ENCODE measurements at places on chromosomes 4 and X. TPM values are rescaled to one million over a fixed set of nuclear protein-coding genes. Genes with fewer than 3 reads are reported as not detected.

RAPGEF2 gene
- 5.3 TPM for polyA plus RNA-seq

EFHC2 gene
- polyA plus RNA-seq = 0.27 TPM

DNA sequence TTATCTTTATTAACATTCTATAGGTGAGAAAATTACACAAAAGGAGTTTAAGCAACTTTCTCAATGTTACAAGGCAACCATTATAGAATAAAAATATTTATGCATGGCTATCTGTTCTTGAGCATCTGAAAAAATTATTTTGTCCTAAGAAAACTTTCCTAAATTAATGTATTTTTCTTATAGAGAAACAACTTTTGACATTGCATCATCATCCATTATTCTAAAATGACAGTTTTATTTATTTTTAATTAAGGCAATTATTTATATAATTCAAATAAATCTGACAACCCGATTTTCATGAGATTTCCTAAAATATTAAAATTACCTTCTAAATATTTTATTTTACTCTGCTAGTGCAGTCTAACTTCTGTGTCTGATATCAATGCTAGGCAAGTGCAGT is 4.8 kb downstream of the BTC start:
- no peak for DNase-seq

FGF5 gene
- polyA plus RNA-seq = 63.7 TPM

NPNT gene
- polyA plus RNA-seq = not detected

GYG2 gene
- 1.2 TPM for polyA plus RNA-seq

VSIG4 gene
- polyA plus RNA-seq = not detected

MAOA gene
- polyA plus RNA-seq = 0.09 TPM

GRCh38 chr4:158912390-158912789 is 143.6 kb downstream of the FNIP2 start:
- peak; percentile 48 for DNase-seq

GRCh38 chr4:925171-925570 is 6.9 kb downstream of the GAK start:
- no peak for DNase-seq

DNA sequence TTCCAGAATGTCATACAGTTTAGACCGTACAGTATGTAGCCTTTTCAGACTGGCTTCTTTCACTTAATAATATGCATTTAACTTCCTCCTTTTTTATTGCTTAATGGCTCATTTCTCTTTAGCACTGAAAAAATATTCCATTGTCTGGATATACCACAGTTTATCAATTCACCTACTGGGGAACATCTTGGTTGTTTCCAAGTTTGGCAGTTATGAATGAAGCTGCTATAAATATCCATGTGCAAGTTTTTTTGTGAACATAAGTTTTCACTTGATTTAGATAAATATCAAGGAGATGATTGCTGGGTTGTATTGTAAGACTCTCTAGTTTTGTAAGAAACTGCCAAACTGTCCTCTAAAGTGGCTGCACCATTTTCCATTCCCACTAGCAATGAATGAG is 375.5 kb downstream of the PCDH18 start:
- no peak for DNase-seq

- DNase-seq = peak; percentile 13
Observed at GRCh38 chr4:161564230-161564834, 599.5 kb downstream of the FSTL5 start.

NRK gene
- polyA plus RNA-seq = not detected

DNA sequence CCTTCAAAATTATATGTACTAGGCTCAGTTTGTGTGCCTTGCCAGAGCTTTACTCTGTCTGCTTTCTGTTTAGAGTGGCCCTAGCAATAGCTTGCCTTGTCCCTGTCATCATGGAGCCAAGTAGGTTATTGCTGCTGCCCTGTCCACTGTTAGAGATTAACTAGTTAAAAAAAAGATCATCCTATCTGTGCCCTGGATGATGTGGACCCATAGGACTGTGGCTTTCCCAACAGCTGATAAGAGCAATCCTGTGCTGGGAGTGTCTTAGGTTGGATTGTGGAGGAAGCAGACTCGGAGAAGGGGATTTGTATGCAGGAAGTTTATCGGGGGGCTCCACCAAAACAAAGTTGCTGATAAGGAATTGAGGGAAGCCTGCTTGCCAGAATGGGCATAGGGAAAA is 23.8 kb downstream of the PPP1R2C start:
- DNase-seq = no peak

DNA sequence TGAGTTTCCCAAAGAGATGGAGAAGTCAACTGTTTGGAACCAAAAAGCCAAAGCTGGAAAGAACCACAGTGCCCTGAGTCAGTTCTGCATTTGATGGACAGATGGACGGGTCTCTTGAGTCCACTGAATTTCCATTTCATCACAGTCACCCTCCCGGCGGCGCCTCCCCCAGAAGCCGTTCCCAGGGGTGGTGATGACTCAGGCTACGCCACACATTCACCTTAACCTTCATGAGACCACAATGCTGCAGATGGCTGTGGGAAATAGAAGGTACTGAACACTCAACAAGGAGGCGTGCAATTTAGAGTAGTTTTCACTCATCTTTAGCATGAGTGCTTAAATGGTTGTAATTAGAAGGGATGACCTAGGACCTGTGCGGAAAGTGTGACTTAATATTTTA is 61.3 kb downstream of the STOX2 start:
- no peak for DNase-seq

USP17L29 gene
- not detected for polyA plus RNA-seq

ASB11 gene
- polyA plus RNA-seq = not detected

- peak; percentile 64 for DNase-seq
Observed at GRCh38 chrX:69137371-69138117, 27.7 kb downstream of the PJA1 start.

DNA sequence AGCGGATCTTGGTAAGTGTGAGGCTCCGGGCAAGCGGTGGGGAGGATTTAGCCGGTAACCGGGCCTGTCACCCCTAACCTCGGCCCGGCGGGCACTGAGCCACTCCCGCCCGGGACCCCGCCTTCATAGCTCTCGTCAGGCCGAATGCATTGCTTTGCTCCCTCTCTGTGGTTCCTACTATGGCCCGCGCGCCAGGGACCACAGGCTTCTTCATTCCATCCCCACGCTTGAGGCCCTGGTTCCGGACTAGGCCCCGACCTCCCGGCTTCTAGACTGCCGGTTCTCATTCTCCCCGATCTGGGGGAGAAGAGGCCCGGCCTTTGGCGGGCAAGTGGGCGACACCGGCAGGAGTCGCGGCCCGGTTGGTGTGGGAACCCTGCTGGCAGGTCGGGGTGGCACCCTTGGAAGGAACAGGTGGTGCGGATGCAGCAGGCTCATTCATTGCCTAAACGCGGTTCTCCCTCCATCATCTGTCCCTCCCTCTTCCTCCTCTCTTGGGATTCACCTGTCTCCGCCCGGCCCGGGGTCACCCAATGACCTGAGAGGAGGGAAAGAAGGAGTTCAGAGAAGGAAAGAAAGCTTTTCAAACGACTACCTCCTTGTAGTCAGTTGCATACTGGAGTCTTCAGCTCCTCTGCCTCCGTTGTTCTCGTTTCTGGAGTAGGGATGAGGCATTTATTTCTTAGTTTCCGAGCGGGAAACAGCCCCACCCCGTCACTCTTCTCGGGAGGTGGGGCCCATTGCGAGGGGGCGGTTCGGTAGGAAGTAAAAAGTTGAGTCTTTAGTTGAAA is at the start of gene NDUFC1:
TSS of gene NDUFC1 (minus strand) at position 657 of the 791 bp plus-strand sequence. CDS start 6,679 bp downstream, outside the sequence.
- DNase-seq = peak; percentile 80

DNA sequence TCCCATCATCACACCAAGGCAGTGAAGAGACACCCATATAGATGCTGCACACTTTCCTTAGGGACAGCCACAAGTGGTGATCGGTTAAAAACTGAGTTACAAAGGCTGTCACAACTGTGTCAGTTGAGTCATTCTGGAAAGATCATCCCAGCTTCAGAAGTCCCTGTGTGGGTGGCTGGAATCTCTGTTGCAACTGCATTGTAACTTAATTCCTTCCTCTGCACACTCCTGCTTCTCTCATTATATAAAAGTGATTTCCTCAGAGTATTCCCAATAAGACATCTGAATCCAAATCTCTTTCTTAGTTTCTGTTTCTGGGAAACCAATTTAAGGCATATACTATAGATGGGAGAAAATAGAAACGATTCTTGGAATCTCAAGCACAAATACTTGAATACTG is 88.1 kb downstream of the FSTL5 start:
- DNase-seq = no peak

STK26 gene
- 1.1 TPM for polyA plus RNA-seq

GRCh38 chr4:85744950-85745349 is 270.0 kb downstream of the ARHGAP24 start:
- DNase-seq = peak; percentile 28

- no peak for DNase-seq
Observed at GRCh38 chrX:21843179-21843578, 3.8 kb downstream of the MBTPS2 start.

AREG gene
- 0.56 TPM for polyA plus RNA-seq

DNA sequence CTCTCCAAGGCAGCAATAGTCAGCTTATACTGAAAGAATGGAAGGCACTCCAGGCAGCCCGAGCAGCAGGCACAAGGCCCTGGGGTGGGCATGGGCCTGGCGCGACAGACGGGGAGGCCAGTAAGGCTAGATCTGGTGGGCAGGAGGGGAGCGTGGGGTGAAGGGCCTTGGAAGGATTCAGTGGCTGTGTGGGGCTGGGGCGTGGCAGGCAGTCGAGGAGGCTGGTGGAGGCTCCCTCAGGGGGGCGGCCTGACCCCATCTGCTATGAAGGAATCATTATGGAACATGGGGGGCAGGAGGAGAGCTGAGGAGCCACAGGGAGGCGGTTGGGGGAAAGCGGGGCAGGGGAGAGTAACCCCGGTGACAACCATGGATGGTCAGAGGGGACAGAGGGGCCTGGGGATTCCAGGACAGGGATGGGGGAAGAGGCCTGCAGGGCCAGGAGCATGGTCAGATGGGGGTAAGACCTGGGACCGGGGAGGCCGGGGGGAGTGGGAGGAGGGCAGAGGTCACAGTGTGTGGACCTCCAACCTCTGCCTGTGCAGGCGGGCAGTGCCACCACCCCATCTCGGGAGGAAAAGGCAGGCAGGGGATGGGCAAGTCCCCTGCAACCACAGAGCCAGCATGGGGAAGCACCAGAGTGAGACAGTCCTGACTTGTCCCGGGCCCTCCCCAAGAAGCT is 70.3 kb downstream of the ACOX3 start:
- DNase-seq = no peak

SRPX gene
- polyA plus RNA-seq = 82.2 TPM

DNA sequence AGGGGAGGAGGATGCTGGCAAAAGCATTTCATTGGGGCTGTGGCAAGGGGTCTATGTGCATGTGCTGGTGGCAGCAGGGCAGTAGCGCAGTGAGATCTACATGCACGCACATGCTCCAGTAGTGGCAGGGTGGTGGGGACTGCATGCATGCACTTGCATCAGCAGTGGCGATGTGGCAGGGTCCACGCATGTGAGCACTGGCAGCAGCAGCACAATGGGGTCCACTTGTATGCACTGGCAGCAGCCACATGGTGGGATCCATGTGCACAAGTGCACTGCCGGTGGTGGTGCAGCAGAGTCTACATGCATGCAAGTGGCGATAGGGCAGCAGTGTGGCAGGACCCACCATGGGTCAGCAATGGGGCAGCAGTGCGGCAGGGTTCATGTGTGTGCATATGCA is 233.1 kb downstream of the THOC2 start:
- no peak for DNase-seq

SORBS2 gene
- 2.3 TPM for polyA plus RNA-seq

DNA sequence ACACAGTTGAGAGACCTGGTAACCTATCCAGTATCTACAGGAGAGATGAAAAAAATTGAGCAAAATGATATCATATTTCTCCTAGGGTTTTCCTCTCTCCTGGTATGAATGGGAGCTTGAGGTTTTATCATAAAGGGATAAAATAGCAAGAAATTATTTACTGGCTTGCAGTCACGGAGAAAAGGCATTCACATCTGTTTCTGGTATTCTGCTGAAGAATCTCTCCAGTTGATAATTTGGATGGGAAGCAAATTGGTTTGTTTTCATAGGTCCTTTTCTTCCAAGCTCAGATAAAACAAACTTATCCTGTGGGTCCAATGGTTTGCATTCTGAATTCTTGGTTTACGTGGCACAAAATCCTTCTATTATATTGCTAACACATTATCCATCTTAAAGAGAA is 83.1 kb upstream of the GYPA start:
- no peak for DNase-seq

DNA sequence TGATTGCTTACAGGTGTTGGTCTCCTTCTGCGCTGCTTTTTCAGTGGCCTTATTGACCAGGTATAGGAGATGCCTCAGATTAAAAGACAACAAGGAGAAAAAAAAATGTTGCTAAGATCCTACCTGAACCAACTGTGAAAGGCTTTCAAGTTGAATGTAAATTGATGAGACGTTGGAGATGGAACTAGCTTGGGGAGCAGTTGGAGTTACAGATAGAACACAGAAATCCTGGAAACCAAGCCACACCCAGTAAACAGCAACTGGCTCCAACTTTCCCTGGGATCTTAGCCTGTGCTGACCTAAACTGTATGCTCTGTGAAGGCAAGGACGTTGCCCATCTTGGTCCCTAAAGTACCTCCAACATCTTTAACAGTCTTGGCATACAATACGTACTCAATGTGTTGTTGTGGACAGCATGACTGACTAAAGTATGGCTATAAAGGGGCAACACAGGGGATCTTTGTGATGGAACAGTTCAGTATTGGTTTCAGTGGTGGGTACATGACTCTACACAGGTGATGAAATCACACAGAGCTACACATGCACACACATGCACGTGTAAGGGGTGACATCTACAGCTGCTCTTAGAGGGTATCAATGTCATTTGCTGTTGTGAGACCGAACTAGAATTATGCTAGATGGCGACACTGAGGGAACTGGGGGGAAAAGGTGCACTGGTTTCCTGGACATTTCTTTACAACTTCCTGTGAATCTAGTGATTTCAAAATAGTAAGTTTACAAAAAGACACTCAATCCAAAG is 22.3 kb downstream of the GAB3 start:
- DNase-seq = no peak

GRCh38 chr4:175129797-175130196 is 211.6 kb downstream of the ADAM29 start:
- DNase-seq = no peak

NLGN3 gene
- polyA plus RNA-seq = 0.34 TPM

GRCh38 chr4:29131304-29131703 is 1588.9 kb upstream of the PCDH7 start:
- no peak for DNase-seq

- DNase-seq = peak; percentile 35
Observed at GRCh38 chrX:43836435-43837184, 45.6 kb downstream of the MAOB start.

- peak; percentile 3 for DNase-seq
Observed at GRCh38 chr4:105598787-105599186, 46.4 kb downstream of the ARHGEF38 start.

GRCh38 chr4:82753725-82754410 is 44.7 kb downstream of the SCD5 start:
- peak; percentile 60 for DNase-seq

DNA sequence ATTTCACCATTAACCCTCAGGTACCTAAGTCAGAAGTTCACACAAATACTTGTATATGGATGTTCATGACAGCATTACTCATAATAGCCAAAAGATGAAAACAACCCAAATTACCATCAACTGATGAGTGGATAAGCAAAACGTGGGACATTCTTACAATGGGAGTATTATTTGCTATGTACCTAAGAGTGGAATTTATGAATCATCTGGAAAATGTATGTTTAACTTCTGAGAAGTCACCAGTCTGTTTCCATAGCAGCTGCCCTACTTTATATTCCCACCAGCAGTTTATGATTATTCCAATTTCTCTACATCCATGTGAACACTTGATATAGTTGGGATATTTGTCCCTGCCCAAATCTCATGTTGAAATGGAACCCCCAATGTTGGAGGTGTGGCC is 1478.9 kb downstream of the PCDH19 start:
- DNase-seq = no peak

- DNase-seq = no peak
Observed at GRCh38 chr4:4379540-4380087, 7.3 kb upstream of the NSG1 start.

- DNase-seq = peak; percentile 43
Observed at GRCh38 chrX:115357326-115358120, 68.0 kb downstream of the LUZP4 start.

Data from GM23248 (cell line).